GM23248 (cell line): ENCODE measurements at places on chromosomes 6 and 20. TPM values are rescaled to one million over a fixed set of nuclear protein-coding genes. Genes with fewer than 3 reads are reported as not detected.

GRCh38 chr6:84050408-84050807 lies 16.8 kb downstream of the MRAP2 start:
- H3K36me3 ChIP-seq, result no peaks in the 10 kb centered on the region
- DNase-seq, result peak; percentile 17
- H3K4me3 ChIP-seq, result no peak overlapping the region
- no peak overlapping the region for H3K27ac ChIP-seq

DNA sequence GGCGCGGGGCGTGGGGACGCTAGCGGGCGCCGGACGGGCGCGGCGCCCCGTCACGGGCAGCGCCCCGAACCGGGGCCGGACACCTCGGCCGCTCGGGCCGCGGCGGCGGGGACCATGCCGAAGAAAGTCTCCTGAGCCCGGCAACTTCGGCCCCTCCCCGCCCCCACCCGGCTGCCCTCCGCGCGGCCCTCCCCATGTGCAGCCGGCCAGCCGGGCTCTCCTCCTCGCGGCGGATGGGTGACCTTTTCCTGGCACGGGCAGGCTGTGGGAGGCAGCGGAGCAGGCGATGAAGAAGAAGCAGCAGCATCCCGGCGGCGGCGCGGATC lies 278 bp downstream of the UST start:
- DNase-seq, result peak; percentile 82
- peak overlapping the region; percentile 83 for H3K4me3 ChIP-seq
- H3K36me3 ChIP-seq, result no peaks in the 10 kb centered on the region

COL9A1 gene
- total RNA-seq, result not detected in 2 replicates

RIPOR2 gene
- 2.7 and 3.2 TPM in 2 replicates for total RNA-seq

DNA sequence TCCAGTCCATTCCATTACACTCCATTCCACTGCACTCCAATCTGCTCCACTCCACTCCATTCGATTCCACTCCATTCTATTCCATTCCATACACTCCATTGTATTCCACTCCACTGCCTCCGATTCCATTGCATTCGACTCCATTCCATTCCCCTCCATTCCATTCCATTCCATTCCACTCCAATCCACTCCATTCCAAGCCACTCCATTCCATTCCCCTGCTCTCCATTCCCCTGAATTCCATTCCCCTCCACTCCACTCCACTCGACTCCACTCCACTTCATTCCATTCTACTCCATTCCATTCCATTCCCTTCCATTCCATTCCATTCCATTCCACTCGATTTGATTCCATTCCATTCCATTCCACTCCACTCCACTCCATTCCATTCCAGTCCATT lies 25.7 kb upstream of the DEFB125 start:
- 0 out of 2 replicates have a peak, but pooled peaks cover 3% of the 10 kb centered on the region for H3K4me1 ChIP-seq
- no peaks in the 10 kb centered on the region for H3K27me3 ChIP-seq
- DNase-seq, result no peak
- H3K4me3 ChIP-seq, result no peak overlapping the region
- H3K36me3 ChIP-seq, result no peaks in the 10 kb centered on the region

OR2B6 gene
- total RNA-seq, result not detected in 2 replicates

FAM110A gene
- total RNA-seq, result 2.6 and 5.6 TPM in 2 replicates

GRCh38 chr6:105949869-105950268 lies 136.3 kb upstream of the PRDM1 start:
- no peak for DNase-seq
- H3K4me3 ChIP-seq, result no peak overlapping the region
- H3K36me3 ChIP-seq, result no peaks in the 10 kb centered on the region
- no peak overlapping the region for H3K27ac ChIP-seq

- peak; percentile 90 for DNase-seq
- H3K27ac ChIP-seq, result no peak overlapping the region
- H3K36me3 ChIP-seq, result no peaks in the 10 kb centered on the region
- no peaks in the 10 kb centered on the region for H3K27me3 ChIP-seq
- H3K4me3 ChIP-seq, result peak overlapping the region; percentile 27; the same call in 1 of the 2 replicates
These were observed 174.7 kb downstream of the OTOR start for GRCh38 chr20:16922834-16923233.

DNA sequence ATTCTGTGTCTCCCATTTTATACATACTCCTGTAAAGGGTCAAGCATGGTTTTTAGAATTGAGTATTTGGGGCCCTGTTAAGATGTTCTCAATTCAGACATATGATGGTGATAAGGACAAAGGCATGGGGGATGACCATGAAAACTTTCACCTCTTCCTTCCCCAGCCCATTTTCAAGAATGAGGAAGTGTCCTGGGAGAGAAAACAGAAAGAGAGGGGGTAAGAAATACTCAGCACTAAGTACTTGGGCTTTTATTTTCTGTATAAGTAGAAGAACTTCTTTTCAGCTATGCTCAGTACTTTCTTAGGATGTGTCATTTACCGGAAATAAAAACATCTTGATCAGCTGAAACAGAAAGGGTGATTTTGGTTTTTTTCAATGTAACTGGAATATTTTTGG lies 10.9 kb upstream of the MBOAT1 start:
- no peak overlapping the region for H3K27ac ChIP-seq
- no peak for DNase-seq
- H3K27me3 ChIP-seq, result no peaks in the 10 kb centered on the region
- no peak overlapping the region for H3K4me3 ChIP-seq
- no peaks in the 10 kb centered on the region for H3K4me1 ChIP-seq
